ENCODE measurements at places on chromosomes 7 and 10. TPM values are rescaled to one million over a fixed set of nuclear protein-coding genes. Genes with fewer than 3 reads are reported as not detected.

DNA sequence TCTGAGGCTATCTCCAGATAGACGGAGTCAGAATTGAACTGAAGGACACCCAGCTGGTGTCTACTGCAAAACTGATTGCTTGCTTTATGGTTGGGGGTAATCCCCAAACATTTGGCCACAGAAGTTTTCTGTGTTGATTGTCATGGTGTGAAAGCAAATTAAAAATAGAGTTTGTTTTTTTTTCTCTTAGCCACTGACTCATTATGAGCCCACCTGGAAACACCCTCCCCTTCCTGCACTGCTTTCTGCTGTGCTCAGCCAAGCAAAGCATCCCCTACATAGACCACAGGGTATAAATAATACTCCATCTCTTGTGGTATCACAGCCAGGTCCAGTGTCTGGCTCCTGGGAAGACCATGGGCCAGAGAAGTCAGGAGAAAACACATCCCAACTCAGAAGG is 6.5 kb upstream of the VWC2 start:
- DNase-seq, result no peak

DNA sequence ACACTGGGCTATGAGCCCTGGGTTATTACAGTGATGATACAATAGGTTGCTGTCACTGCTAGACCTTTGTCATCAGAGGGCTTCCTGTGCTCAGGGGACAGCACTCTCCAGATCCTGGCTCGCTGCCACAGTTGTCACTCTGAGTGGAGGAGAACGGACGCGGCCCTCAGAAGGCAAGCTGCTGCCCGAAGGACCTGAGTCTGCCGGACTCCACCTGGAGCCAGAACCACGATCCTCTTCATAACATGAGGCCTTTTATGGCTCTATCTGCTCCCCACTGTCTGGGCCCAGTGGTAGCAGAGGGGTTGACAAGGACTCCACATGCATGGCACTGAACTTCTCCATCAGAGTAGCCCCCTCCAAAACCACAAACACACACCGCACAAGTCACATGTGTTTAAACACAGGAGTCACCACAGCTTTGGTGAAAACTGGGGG is 94.7 kb upstream of the EFCAB10 start:
- DNase-seq, result no peak

- no peak for DNase-seq
Measured at GRCh38 chr7:6121141-6121540, 90.0 kb downstream of the ANKRD61 start.

Gene PDIA4
- 216 TPM for total RNA-seq

Measured in mucosa of gallbladder (tissue), 1 donor.